Activated CD4-positive, alpha-beta T cell treated with anti-CD3 and anti-CD28 coated beads, Interleukin-2, Interleukin-6, amounts not matched to agents 100 ng/mL and 50 ng/mL, durations not matched to agents 16 hours and 8 hours (primary cell): ENCODE measurements at places on chromosomes 2 and 18.

DNA sequence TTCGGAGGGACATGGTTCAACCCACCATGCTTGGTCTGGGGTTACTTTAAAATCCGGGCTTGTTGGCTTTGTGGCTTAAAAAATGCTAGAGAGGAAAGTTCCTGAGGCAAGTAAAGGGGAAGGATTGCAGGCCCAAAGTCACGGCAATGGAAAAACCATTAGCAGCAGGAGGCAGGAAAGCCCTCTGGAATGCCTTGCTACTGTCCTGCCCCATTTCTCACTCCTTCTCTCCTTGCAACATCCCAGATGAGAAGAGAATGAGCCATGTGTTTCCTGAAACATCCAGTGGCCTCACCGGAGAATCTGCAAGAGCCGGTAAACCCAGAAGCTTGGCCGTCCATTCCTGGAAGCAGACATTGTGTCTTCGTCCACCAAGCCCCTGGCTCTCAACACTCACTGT, 97.4 kb upstream of the LCLAT1 start:
- no peak for DNase-seq

DNA sequence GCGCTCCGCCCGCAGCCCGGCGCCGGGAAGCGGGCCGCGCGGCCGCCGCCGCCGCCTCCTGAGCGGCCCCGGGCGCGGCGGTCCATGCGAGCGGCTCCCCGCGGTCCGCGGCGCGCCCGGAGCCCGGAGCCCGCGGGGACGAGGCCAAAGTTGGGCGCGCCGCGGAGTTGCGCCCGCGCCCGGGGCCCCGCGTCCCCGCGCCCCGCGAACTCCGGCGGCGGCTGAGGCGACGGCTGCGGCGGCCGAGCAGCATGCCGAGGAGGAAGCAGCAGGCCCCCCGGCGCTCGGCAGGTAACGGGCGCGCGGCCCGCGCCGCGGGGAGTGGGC, 992 bp downstream of the TSHZ1 start:
- no peak for DNase-seq

DNA sequence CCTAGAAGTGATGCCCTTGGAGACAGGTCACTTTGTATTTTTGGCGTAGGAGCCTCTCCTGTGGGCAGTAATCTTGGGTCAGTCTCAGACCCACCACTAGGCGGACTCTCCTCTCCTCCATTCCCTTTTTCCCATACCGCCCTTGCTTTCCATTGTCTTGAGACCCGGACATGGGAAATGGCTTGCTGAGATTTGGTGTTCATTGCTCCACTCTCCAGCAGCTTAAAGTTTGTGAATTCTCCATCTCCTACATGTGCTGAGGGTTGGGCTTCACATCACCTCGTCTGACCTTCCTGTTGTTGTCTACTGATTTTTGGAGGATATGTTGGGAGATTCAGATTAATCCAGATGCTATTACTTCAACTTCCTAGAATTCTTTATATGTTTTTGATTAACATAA, 159.2 kb upstream of the RAB12 start:
- no peak for DNase-seq

DNA sequence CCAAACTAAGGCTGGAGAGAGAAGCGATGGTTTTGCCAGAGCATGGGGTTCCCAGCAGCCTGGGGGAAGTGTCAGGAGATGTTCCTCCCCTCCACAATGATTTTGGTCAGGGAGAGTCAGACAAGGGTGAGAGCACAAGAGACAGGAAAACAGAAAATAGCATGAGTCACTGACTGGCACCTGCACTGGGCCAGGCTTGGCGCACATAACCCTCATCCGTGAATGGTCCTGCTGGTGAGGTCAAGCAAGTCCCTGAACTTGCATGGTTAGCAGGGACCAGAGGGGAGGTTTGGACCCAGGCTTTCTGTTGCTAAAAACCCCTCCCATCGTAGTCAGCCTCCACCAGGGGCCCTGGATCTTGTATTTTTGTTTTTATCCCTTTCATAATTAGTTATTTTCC, 174.5 kb upstream of the MYT1L start:
- no peak for DNase-seq

DNA sequence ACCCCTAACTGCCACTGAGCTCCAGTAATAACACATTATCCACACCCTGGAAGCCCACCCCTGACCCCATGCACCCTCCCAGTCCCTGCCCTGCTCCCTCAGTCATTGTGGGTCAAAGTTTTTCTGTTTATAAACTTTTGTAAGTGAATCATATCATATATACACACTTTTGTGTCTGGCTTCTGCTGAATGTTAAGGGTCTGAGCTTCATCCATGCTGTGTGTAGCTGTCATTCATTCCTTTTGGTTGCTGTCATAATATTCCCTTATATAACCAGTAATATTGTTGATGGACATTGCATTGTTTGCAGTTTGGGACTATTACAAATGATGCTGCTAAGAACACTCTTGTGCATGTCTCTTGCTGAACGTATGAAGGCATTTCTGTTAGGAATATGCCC, 14.5 kb downstream of the CNNM4 start:
- DNase-seq, result no peak

DNA sequence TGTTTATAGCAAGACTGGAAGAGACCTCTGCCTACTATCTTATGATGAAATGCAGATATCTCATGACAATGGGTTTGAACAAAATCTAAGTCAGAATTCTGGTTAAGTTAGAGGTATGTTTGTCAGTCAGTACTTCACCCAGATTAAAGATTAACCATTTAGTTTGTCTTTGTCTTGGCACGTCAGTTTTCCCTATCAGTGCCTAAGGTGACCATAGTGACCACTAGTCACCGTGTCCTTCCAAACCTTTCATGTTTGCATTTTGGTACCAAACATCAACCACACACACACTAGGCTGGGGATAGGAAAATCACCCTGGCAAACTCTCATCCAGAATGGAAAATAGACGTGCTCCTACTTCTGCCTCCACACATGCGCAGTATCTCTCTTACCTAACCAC, 248.9 kb downstream of the PIEZO2 start:
- no peak for DNase-seq

DNA sequence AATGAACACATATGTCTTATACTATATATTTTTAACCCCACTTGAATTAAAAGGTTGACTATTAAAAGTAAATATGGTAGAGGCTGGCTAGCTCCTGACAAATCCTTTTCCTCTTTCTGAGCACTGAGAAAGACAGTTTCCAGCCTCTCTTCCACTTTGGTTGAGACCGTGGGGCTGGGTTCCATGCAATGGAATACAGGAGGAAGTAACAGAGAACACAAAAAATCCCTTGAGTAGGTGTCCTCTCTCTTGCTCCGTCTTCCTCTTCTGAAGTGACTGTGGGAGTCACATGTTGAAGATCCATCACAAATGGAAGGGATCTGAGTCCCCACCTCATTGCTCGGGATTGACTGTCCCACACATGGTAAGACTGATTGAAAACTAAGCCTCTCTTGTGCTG, 36.6 kb upstream of the SIGLEC15 start:
- no peak for DNase-seq
